ENCODE measurements at places on chromosomes 3 and 15. TPM values are rescaled to one million over a fixed set of nuclear protein-coding genes. Genes with fewer than 3 reads are reported as not detected.

DNA sequence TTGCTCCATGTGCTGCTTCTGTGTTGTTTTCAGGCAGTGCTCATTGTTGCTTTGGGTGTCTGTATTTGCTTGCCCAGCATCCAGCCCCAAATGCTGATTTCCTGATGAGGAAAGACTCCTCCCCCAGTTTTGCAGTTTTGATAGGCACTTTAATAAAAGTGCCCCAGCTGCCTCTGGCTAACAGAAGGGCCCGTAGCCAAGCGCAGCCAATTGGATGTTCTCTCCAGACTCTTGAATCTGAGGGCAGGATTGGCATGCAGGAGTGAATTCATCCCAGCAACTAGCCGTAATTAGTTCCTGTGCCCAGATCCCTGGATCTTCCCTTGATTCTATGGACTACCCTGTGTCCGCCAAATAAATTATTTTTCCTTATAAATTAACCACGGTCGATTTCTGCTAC lies 14.8 kb upstream of the SEMA5B start:
- H3K4me1 ChIP-seq, result no peaks in the 10 kb centered on the region
- no peaks in the 10 kb centered on the region for H3K36me3 ChIP-seq
- H3K27me3 ChIP-seq, result no peaks in the 10 kb centered on the region
- H3K27ac ChIP-seq, result no peak overlapping the region
- DNase-seq, result no peak

GRCh38 chr15:37698679-37699078 lies 235.8 kb upstream of the TMCO5A start:
- H3K4me3 ChIP-seq, result no peak overlapping the region
- no peak overlapping the region for H3K27ac ChIP-seq
- H3K27me3 ChIP-seq, result no peaks in the 10 kb centered on the region
- H3K4me1 ChIP-seq, result no peaks in the 10 kb centered on the region

DNA sequence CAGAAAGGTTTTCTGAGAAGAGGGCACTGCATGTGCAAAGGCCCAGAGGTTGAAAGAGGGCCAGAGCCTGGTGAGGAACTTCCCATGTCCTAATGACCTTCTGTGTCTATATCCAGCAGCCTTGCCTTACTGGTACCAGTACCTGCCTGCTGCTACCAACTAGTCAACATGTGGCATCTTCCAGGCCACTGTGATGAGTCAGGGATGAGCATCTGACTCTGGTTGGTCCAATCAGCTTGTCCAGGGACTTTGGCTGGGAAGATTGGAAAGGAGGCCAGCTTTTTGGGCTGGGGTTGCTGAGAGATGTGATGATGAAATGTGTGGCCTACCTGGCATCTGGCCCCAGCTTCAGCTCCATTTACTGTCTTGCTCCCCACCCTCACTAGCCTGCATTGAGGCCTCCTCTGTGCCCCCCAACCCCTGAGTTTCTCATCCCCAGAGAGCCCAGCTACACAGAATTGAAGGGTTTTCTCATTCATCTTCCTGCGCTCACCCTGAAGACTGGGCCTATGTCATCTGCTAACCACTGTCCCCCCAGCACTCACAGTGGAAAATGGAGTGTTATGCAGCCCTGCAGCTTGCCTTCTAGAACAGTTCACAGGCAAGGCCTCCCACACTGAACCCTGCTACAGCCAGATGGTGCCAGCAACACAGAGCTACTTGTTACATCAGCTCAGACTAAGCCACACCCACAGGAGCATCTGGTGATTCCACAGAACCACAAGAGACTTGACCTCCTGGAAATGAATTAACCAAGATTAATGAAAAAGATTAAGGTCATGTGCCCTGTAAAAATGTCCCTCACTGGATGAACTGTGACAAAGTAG lies 1.3 kb upstream of the TWF2 start:
- no peak for DNase-seq
- H3K4me1 ChIP-seq, result peaks cover 47% of the 10 kb centered on the region
- H3K36me3 ChIP-seq, result peaks cover 12% of the 10 kb centered on the region

GRCh38 chr3:880371-880770 lies 212.5 kb upstream of the CNTN6 start:
- no peaks in the 10 kb centered on the region for H3K27me3 ChIP-seq
- no peak overlapping the region for H3K27ac ChIP-seq
- no peaks in the 10 kb centered on the region for H3K4me1 ChIP-seq
- no peaks in the 10 kb centered on the region for H3K36me3 ChIP-seq

DNA sequence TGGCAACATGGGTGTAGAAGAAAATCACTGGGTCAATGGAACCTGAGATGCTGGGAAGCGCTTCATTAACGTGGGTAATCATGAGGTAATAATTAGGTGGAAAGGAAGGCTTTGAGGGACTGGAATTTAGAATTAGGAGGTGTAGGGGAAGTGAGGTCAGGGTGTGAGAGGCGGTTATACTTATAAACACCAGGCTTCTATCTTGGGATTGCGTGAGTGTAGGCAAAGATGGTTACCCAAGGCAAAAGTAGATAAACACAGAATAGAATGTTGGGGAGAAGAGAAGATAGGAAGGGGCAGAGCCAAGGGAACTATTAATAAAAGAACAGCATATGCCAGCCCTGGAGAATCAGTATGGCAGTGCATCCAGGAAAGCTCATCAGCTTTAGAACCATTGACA lies 3.3 kb upstream of the AQP9 start:
- no peak for DNase-seq
- H3K27ac ChIP-seq, result no peak overlapping the region

DNA sequence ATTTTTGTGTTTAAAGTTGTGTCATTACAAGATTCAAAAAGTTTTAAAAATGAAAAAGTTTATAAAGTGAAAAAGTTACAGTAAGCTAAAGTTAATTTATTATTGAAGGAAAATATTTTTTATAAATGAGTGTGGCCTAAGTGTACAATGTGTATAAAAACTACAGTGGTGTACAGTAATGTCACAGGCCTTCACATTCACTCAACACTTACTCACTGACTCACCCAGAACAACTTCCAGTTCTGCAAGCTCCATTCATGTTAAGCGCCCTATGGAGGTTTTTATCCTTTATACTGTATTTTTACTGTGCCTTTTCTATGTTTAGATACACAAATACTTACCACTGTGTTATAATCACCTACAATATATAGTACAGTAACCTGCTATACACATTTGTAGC lies 76.3 kb downstream of the DTWD1 start:
- H3K27ac ChIP-seq, result no peak overlapping the region
- no peaks in the 10 kb centered on the region for H3K27me3 ChIP-seq
- H3K4me1 ChIP-seq, result no peaks in the 10 kb centered on the region
- no peaks in the 10 kb centered on the region for H3K36me3 ChIP-seq

- H3K36me3 ChIP-seq, result peaks cover 10% of the 10 kb centered on the region
- no peaks in the 10 kb centered on the region for H3K27me3 ChIP-seq
- no peaks in the 10 kb centered on the region for H3K4me1 ChIP-seq
- no peak overlapping the region for H3K27ac ChIP-seq
Measured at GRCh38 chr15:90539789-90540188, 10.1 kb downstream of the CRTC3 start.

The PTPRG gene
- 106 TPM for total RNA-seq

Measured in spinal cord (tissue), 10 donors.